ENCODE measurements at places on chromosomes 12 and 14. TPM values are rescaled to one million over a fixed set of nuclear protein-coding genes. Genes with fewer than 3 reads are reported as not detected.

MYH6 gene
- 0.26 TPM for total RNA-seq

DNA sequence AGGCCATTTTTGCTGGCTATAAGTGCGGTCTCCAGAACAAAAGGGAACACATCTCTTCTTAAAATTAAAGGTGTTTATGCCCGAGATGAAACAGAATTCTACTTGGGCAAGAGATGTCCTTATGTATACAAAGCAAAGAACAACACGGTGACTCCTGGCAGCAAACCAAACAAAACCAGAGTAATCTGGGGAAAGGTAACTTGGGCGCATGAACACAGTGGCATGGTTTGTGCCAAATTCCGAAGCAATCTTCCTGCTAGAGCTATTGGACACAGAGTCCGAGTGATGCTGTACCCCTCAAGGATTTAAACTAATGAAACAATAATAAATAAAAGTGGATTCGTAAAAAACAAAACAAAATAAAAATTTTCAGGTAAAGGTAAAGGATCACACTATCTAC is 33.4 kb downstream of the PKP2 start:
- DNase-seq = no peak

DNA sequence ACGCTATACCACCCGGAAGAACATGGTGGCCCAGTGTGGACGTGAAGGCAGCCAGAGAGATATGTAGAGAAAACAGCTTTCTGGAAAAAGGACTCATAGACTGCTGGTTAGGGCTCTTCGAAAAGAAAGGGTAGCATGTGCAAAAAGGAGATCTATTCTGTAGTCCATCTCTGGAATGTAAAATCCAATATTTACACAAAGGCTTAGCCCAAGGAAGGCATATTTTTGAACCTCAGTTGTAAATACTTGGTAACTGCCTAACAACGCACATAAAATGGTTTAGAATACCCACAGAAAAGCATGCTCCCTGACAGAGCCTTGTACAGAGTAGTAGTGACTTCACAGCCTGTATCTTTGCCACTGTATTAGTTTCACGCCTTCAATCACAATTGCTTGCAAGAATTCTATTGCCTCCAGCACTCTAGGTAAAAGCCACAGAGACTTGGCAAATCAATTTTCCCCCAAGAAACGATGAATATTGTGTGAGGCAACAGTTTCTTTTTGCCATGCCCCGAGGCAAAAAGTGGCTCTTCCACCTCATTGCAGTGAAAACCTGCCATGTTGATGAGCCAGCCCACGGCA is 59.2 kb downstream of the TRIM9 start:
- DNase-seq = no peak

CLEC1B gene
- not detected for total RNA-seq

GRCh38 chr12:3154006-3154405 is 76.8 kb downstream of the TSPAN9 start:
- DNase-seq = no peak

DNA sequence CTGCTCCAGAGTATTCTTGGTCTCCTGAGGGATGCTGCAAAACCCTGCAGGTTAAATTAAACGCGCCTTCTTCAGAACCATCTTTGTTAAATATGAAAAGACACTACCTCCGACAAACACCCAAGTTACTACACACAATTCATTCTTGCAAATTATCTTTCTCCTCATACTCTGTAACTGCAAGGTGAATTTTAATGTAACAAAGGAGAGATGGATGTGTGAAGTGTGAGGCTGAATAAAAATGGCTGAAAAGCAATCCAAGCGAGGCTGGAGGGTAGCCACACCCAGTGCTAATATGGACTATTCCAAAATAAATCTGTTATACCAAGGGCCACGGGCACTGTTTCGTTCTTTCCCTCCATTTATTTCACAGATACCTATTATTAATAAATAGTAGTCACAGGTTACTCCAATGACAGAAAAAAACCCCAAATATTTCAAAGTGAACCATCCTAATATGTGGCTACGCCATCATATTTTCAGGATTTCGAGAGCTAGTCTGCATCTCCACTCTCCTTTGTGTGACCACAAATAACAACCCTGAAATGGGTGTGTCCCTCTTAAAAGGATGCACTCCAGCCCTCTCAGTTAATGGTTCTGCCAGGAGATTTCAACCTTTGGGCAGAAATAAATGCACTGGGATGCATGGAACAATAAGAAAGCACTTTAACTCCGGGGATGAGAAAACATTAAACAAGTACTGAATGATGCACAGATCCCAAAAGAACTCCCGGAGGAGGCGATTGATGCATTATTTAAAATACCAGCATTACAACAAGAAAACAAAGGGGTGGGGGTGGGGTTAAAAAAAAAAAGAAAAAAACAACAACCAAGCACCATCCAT is 53.1 kb upstream of the CCDC175 start:
- DNase-seq = no peak

GRCh38 chr12:85036733-85037132 is 582 bp downstream of the LRRIQ1 start:
- no peak for DNase-seq

DNA sequence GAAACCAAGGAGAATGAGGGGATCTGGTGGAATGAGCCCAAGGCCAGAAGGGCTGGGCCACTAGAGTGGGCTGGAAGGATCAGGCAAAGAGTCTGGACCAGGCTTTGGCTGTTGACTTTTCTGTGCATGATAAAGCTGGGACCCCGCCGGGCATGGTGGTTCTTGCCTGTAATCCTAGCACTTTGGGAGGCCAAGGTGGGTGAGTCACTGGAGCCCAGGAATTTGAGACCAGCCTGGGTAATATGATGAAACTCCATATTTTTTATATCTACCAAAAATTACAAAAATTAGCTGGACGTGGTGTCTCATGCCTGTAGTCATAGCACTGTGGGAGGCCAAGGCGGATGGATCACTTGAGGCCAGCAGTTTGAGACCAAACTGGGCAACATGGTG is 393 bp upstream of the KLHL33 start:
- DNase-seq = no peak

KITLG gene
- total RNA-seq = 75.7 TPM

DNA sequence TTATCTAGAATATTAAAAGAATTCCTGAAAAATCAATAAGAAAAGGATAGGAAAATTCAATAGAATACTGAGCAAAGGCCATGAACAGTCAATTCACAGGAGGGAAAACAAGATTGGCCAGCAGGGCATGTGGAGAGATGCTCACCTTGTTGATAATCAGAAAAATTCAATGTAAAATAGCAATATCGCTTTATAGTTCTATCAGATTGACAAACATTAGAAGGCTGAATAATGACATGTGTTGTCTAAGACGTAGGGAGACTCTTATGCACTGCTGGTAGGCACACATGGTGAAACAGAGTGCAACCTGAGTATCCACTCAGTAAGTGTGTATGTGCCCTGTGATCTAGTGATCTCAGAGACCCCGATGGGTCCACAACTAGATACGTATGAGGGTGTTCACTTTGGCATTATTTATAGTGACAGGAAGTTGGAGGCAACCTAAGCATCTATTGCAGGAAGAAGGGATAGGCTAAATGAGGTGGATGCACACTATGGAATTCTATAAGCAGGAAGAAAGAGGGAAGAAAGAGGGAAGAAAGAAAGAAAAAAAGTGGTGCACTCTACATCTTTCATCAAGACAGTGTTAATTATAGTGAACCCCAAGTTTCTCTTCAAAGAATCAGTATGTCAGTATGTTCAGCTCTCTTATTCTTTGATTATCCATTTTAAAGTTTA is 3.8 kb upstream of the ANKRD33 start:
- DNase-seq = no peak

PDE6H gene
- total RNA-seq = not detected

GRCh38 chr12:68237078-68237477 is 11.5 kb upstream of the IL26 start:
- DNase-seq = no peak

DNA sequence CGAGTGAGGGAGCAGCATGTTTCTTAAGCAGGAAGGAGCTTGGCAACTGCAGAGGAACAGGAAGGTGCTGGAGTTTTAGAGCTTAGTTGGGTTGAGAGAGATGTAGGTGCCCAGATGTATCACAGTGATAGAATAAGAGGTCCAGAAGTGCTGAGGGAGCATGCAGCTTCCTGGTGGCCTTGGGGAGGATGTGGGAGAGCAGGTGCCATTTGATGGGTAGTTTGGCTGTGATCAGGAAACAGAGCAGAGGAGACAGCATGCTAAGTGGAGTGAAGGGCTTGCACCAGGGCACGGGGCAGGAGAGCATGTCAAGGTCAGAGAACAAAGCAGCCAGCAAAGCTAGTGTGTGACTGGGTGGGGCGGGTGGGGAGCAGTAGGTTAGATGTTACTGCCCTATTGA is 74.8 kb downstream of the PAPOLA start:
- no peak for DNase-seq

- DNase-seq = no peak
Observed at GRCh38 chr12:115370207-115370606, 686.2 kb upstream of the TBX3 start.

GRCh38 chr12:45276154-45276755 is 60.4 kb downstream of the ANO6 start:
- DNase-seq = no peak

IL26 gene
- total RNA-seq = not detected

GRCh38 chr12:8561011-8561410 is 20.3 kb upstream of the CLEC4E start:
- no peak for DNase-seq

- DNase-seq = no peak
Observed at GRCh38 chr12:53989227-53990113, 4.5 kb downstream of the HOXC10 start.
